Right hindlimb (tissue), 1 donor: ENCODE measurements at places on chromosomes 3 and 15.

DNA sequence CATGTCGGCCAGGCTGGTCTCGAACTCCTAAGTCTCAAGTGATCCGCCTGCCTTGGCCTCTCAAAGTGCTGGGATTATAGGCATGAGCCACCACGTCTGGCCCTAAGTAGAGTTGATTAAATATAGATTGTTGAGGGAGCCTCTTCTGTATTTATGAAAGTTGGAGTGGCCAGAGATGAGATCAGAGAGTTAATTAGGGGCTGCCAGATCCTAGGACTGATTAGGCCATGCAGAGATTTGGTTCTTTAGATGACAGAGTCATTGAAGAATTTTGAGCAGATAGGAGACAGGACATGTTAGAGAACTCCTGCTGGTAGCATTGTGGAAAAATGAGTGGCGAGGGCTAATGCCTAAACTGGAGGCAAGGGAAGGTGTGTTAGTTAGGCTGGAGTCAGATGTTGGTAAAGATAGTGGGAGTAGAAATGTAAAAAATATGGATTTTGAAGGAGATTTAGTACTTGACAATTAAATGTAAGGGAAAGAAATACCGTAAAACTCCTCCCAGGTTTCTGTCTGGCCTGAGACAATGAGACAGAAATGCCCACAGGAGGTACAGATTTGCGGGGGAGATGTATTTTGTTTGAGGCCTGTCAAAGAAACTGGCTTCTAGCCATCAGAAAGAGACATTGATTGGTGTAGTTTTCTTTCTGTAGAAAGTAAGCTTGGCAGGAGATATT, 23.4 kb downstream of the SACM1L start:
- DNase-seq: no peak

DNA sequence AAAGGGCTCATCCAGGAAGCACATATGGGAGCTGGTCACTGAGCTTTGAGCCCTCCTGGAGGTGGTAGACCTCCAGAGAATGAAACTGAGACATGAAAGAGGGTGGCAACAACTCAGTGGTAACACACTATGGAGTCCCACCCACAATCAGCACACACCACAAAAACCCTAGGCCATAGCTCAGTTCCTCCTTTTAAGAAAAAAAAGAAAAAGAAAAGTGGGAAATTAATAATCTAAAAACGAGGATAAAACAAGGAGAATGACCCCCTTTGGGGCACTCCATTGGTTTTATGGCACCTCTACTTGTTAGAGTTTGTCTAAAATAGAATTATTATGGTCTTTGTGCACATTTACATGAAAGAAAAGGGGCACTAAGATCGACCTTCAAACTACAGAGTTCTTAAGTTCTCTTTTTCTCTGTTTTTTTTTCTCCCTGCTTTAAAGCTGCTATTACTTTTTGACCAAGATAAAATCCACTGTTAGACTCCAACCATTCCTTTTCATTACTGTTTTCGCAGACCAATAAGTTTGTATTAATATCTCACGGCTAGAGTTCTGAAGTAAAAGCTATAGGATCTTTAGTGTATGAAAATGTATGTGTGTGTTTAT, 40.2 kb upstream of the ZBTB20 start:
- no peak for DNase-seq

DNA sequence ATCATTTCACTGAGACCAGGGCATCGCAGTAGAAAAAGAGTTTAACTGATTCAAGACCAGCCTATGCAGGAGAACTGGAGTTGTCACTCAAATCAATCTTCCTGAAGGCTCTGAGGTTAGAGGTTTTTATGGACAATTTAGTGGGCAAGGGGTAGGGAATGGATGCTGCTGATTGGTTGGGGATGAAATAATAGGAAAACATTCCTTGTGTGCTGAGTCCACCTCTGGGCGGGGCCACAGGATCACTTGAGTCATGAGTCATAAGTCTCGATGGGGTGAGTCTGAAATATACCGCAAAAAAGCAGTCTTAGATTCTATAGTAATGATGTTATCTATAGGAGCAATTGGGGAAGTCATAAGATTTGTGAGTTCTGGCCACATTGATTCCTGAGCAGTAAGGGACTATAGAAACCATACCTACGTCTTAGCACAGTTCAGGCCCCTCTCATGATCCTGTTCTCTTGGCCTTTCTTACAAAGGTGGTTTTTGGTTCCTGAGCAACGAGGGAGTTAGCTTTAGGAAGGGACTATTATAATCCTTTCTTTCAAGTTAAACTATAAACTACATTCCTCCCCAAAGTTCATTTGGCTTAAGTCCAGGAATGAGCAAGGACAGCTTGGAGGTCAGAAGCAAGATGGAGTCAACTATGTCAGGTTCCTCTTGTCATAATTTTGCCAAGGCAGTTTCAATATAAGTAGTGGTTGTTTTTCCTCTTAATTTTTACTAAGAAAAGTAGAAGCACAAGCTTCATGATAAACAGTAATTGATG, 2.7 kb upstream of the OPA1 start:
- no peak for DNase-seq

DNA sequence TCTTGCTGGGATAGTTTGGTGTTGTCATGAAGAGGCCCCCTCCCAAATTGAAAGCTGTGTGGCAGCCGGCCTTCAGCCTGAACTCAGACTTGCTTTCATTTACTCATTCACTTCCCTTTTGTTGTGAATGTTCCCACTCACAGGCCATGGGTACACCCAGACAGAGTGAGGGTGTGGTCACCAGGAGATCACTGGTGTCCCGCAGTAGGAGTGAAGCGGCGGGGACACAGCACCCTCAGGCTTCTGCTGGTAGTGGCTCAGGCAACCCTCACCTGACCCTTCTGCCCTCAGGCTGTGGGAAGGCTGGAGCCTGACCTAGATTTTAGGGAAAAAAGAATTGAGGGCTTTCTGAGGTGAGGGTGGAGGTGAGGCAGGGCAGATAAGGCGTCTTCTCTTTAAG, 244.4 kb downstream of the SOX2 start:
- DNase-seq: no peak

DNA sequence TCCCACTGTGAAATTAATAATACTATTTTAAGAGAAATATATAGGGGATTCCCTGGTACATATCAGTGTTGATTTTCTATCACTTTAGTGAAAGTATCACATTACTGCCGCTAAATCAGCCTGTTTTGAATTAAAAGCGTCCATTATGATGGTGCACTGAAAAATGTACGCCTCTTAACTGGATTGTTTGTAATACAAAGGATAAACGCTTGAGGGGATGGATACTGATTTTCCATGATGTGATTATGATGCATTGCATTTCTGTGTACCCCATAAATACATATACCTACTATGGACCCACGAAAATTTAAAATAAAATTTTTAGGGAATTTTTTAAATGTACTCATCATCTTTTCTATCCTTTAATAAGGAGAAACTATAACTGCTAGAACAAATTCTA, 478.6 kb downstream of the MAGI1 start:
- DNase-seq: no peak

DNA sequence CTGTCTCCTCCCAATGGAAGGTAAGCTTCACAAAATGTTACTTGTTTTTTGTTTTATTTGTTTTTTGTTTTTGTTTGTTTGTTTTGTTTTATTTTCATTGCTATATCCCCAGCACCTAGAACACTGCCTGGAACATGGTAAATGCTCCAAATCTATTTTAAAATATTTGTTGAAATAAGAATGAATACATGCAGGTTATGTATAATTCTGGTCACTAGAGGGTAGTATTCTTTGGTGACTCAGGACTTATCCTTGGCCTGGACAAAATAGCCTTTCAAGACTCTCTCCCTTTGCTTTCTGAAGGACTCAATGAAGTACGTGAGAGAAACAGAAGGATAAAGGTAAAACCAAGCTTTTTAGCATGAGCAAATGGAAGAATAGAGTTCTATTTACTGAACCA, 46.9 kb upstream of the PPP2R3A start:
- no peak for DNase-seq

DNA sequence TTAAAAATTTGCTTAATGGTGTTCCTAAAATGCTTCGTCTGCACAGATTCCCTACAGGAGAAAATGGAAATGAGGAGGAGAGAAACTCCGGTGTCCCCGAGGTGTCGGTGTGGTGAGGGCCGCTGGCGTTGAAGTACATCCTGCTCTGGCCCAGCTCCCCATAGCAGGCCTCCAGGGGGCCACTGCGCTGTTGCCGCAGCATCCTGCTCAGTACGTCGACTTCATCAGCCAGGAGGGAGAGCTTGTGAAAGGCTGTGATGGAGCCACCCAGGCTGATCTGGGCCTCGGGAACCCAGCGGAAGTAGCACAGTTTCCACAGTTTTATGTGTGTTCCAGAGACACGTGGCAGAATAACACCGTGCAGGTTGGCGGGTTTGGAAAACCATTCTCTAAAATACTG, 37.8 kb downstream of the FAN1 start:
- DNase-seq: no peak

- DNase-seq: no peak
Observed at GRCh38 chr3:70737666-70738290, 425.3 kb upstream of the MDFIC2 start.

- DNase-seq: no peak
Observed at GRCh38 chr3:140501061-140501769, 176.6 kb upstream of the TRIM42 start.

DNA sequence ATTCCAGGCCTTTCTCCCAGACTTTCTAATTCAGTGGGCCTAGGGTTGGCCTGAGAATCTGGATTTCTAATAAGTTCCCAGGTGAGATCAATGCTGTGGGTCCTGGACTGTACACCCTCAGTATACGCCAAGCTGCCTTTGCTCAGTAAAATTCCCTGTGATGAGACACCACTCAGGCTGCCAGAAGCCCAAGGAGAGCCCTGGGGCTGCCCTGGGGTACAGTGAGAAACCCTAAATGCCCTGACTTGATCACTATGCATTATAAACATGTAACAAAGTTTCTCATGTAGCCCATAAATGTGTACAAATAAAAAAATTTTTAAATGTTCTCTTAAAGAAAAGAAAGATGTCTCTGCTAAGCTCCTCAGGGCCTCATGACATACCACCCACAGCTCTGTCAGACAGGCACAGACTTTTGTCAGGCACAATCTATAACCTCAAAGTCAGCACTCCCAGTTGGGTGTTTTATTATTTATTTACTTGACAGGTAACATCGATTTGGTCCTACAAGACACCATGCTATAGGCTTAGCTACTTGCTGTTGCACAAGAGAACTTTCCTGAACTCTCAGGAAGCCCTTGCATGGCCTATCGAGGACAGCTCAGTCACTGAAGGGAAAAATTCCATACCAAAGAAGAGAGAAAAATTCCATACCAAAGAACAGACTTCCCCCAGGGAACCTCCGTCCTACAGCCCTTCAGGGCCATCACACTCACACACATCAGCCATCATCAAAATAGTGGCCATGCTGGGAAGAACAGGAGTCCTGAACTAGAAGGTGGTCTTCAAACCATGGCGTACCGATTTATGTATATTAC, 22.7 kb downstream of the LARP6 start:
- no peak for DNase-seq

GRCh38 chr15:39869254-39869653, 50.8 kb downstream of the GPR176 start:
- DNase-seq: no peak

- no peak for DNase-seq
Observed at GRCh38 chr3:56921573-56922453, 120.1 kb upstream of the ARHGEF3 start.

- DNase-seq: no peak
Observed at GRCh38 chr3:55329849-55330248, 157.3 kb downstream of the WNT5A start.

GRCh38 chr3:187739561-187740332, 5.5 kb downstream of the BCL6 start:
- DNase-seq: peak; percentile 95

GRCh38 chr3:49802719-49803464, at the start of gene INKA1:
TSS of gene INKA1 (plus strand) at chr3:49803261. CDS start at chr3:49803393, 132 bp downstream.
- DNase-seq: peak; percentile 93

- DNase-seq: no peak
Observed at GRCh38 chr15:31516874-31517273, 190.2 kb downstream of the KLF13 start.

- no peak for DNase-seq
Observed at GRCh38 chr3:103976931-103977339, 1389.8 kb upstream of the ALCAM start.

GRCh38 chr3:14845826-14846225, 27.1 kb downstream of the FGD5 start:
- DNase-seq: no peak

DNA sequence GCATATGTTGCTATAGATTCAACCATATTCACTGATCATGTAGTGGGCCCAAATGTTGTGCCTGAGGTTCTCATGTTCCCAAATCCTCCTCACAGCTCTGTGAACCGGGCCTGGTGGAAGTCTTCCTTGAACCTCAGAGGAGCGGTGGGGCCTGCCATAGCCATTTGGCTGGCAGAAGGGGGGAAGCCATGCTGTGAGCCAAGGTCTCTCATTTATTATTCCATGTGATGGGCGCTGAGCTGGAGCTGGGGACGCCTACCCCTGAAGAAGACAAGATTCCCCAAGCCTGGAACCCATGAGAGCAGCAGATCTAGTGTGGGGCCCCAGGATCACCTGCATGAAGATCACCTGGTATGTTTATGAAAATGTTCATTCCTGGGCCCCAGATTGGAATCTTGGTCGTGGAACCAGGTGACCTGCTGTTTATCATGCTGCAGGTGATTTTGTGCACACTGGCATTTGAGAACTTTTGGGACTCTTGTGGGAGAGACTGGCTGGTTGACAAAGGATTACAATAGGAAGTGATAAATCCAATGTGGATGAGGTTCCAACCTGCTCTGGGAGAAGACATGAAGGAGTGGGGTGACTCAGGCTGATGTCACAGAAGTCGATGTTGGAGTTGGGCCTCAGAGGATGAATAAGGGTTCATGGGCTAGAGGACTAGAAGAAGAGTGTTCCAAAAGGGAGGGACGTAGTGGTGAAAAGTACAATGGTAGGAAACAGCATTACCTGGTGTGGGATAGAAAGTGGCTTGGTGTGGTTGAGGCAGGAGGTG, 102.1 kb downstream of the ASB7 start:
- DNase-seq: peak; percentile 4

GRCh38 chr3:30984855-30985749, 90.6 kb upstream of the GADL1 start:
- DNase-seq: no peak

DNA sequence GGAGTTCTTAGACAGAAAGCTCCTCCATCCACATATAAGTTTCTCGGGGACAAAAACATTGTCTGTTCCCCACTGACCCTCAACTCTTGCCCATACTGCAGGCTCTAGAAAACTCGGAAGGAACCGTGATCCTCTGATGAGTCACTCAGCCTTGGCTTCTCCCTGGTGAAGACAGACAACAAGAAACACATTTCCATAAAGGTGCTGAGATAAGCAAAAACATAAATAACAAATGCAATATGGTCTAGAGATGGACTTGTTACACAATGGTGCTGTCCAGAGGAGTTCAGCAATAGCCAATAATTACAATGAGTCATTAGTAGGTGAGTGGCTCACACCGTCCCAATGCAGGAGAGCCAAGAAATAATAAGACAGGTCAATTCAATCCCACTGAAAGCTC, 43.7 kb downstream of the MAGI1 start:
- no peak for DNase-seq

DNA sequence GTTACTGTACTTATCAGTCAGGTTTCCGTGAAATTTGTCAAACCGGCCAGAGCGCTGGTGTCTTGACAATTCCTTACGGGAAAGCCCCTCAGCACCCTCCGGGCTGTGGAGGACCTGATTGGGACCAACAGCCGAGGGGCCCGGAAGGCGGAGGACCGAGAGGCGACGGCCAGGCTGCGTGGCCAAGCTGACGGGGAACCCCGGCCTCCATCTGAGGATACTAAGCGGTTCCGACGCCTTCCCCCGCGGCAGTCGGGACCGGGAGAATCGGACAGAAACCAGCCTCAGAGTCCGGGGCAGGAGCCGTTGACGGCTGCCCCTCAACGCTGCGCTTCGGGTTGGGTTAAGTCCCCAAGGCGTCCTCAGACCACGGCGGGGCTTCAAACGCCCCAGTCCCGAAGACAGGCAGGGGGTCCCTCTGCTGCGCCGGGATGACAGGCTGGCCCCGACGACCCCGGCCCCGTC, 499 bp downstream of the ALDH1A2 start:
- peak; percentile 43 for DNase-seq
